A549 treated with DMSO at 1 μM for 4 hours (cell line): ENCODE measurements at places on chromosomes 12 and 14. TPM values are rescaled to one million over a fixed set of nuclear protein-coding genes. Genes with fewer than 3 reads are reported as not detected.

Gene HAL
- 0.10 to 0.37 TPM (median 0.19 TPM) in 5 replicates for total RNA-seq

Gene ACIN1
- total RNA-seq: 109 to 121 TPM (median 111 TPM) in 5 replicates

Gene VRTN
- total RNA-seq: not detected in 5 replicates

Gene PRPH
- total RNA-seq: 0.52 to 1.2 TPM (median 0.83 TPM) in 5 replicates

Gene PDE3A
- 2.9 to 5.6 TPM (median 5.0 TPM) in 5 replicates for total RNA-seq
